ENCODE measurements at places on chromosomes 5 and 9.

- no peak for DNase-seq
These were observed 64.7 kb downstream of the BARX1 start for GRCh38 chr9:93890436-93890935.

DNA sequence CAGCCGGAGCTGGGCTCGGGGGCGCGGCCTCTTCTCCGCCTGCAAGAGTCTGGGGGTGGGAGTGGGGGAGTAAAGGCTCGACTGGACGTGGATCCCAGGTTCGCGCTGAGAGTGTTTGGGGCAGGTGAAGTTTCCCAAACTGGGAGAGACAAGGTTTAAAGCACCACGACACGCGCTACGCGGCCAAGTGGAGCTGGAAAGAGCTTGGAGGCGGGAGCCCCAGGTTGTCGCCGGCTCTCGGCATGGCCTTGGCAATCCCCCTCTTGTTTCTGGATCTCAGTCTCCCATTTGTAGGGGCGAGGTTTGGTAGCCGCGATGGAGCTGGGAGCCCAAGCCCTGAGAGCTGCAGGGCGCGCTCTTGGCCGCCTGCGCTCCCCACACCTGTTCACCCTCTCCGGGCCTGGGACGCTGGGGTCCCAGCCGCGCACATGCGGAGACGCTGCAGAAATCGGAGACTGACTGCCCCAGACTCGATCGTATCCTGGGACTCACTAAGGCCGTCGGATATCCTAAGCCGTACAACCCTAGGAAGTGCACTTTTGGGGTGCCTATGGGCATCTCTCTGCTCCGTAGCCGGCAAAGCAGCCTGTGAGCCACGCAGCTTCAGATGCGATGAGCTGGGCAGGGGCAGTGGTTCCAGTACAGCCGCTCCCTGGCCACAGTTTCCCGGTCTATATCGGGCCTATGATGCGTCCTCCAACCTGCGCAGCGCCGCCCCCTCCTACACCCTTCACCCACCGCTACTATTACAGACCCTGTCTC is 937 bp downstream of the TMOD1 start:
- DNase-seq: no peak

DNA sequence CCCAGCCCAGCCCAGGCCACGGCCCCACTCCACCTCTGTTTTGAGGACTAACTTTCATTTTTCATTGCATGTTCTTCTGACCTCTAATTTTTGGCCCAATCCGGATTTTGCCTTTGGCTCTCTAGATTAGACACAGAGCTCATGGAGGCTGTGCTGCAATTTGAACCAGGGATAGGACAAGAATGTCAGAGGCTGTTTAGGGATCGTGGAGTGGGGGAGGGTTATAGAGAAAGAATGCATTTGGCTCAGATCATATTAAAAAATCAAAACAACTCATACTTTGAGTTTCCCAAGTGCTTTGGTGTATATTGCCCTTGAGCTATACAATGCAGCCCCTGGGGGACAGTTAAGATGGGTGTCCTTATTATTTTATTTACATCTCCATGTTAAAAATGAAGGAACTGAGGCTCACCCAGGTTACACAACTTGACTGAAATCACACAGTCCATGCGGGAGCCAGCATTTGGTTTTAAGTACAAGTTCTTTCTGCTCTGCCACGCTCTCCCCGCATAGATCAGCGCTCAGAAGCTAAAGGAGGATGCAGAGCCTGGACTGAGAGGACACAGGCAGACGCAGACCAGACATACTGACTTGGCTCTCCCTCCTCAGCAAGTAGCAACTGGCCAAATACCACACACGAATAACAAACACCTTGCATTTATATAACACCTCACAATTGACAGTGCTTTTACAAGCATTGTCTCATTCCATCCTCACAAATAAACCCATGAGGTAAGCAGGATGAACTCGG is 126.4 kb upstream of the RAI14 start:
- no peak for DNase-seq

GRCh38 chr5:44847206-44847852 is 38.6 kb downstream of the MRPS30 start:
- no peak for DNase-seq

DNA sequence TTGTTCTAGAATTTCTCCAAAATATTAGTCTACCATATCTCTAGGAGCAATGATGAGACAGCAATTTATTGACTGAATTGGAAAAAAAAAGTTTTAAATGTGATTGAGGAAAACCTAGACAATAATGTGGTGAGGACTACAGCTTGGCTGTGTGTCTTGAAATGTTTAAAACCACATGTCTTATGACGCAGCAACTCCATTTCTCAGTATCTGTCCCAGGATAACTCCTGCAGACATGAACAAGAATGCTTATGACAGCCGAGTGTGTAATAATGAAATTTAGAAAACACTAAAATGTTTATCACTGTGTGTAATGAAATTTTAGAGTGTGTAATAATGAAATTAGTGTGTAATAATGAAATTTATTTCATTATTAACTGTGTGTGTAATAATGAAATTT is 254.1 kb upstream of the DAPK1 start:
- no peak for DNase-seq

DNA sequence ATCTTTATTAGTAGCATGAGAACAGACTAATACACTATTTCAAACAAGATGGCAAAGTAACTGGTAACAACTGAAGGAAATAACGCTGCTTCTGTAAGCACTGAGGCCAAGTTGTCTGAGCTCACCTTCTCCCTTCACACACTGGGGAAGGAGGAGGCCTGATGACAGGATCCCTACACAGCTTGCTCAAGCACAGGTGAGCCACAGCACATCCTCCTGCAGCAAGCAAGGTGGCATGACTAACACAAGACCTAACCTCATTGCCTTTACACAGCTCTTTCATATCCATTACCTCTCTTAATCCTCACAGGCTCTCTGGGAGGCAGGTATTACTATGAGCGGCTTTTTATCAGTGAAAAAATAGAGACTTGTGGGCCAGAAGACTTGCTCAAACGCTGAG is 83.3 kb downstream of the ARL15 start:
- no peak for DNase-seq

DNA sequence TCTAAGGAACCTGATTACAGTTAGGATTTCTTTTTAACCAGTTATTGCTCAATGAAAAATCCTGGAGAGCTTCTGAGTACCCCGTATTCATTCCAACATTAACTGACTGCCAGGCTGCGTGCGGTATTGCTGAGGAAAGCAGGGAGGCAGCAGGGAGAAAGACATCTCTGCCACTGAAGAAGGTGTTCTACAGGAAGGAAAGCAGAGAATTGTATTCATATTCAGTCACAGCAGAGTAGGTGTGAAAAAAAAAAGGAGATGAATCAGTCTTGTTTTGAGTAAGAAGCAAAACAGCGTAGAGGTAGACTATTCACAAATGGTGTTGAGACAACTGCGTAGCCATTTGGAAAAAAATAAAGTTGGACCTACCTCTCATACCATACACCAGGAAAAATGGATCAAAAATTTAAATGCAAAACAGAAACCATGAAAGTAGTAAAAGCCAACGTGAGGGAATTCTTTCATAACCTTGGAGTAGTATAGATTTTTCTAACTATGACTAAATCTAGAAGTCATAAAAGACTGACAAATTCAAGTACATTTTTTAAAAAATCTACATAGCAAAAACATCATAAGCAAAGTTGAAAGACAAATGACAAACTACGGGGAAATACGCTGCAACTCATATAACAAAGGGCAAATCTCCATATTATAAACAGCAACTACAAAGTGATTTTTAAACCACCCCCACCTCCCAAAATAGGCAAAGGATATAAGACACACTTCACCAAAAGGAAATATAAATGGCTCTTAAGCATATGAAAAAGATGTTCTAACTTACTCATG is 9.9 kb upstream of the NR4A3 start:
- no peak for DNase-seq

DNA sequence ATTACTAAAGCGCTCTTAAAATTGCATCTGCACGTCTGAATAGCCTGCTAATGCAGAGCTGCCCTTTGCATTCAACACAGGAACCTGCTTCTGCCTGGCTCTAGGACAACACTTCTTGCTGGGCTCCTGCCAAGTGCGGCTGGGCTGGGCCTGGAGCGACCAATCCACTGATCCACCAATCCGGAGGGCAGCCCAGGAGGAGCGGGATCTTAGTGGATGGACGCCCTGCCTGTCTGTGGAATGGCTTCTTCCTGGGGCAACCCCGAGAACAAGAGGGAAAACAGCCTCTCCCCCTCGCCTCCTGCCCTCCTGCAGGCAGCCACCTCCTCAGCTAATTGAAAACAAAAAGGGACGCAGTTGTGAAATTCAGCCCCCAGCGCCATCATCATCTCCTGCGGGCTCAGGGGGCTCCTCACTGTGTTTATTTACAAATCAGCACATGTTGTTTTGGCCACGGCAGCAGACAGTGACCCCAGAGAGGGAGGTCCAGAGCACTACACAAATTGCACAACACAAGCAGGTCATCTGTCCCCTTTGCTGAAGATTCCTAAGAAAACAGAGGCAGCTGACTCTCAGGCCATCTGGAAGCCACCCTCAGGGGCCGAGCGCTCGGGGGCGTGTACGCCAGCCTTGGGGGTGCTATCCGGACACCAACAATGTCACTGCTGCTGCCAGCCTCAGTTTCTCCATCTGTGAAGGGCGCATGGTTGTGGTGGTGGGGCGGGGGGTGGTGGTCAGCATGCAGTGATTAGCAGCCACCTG is 57.3 kb downstream of the GADD45G start:
- DNase-seq: no peak

- no peak for DNase-seq
These were observed 28.2 kb downstream of the COL15A1 start for GRCh38 chr9:98971915-98972223.

DNA sequence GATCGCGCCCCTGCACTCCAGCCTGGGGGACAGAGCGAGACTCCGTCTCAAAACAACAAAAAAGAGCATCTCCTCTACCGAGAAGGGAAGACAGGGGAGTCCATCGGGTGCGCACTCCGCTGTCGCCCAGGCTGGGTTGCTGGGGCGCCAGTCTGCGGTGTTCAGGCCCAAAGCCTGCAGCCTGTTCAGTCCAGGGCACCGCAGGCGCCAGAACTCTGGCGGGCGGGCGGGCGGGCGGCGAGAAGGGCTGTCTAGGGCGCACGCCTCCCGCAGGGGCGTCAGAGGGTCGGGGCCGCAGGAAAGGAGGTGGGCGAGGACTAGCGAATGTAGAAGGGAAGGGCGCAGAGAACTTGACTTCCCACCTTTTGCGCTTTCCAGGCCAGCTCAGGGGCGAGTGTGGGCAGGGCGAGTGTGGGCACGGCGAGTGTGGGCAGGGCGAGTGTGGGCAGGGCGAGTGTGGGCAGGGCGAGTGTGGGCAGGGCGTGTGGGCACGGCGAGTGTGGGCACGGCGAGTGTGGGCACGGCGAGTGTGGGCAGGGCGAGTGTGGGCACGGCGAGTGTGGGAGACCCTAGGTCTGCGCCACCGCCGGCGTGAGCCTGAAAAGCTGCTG is 10.5 kb downstream of the PROP1 start:
- no peak for DNase-seq

DNA sequence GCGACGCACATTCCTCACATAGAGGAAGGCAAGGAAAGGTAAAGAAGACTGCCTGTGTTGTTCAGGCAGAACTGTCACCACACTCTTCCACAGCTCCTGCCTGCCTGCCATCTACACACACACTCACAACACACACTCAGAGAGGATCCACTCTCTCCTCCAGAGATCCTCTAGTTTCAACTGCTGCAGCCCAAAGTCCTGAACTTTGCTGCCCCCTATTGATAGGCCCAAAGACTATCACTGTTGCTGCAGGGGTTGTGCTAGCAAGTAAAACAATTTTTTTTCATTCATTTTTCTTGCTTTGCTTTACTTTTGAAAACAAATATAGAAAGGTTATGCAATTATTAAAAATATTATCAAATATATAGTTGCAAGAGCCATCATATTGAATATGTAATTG is 5.9 kb upstream of the CFAP90 start:
- DNase-seq: no peak

GRCh38 chr9:109166171-109166770 is 778 bp downstream of the FRRS1L start:
- no peak for DNase-seq

GRCh38 chr9:107730666-107731065 is 241.1 kb upstream of the KLF4 start:
- no peak for DNase-seq
